ENCODE measurements at places on chromosomes 4 and X.

GRCh38 chrX:150602743-150603142 lies 34.3 kb downstream of the MTM1 start:
- DNase-seq: no peak

DNA sequence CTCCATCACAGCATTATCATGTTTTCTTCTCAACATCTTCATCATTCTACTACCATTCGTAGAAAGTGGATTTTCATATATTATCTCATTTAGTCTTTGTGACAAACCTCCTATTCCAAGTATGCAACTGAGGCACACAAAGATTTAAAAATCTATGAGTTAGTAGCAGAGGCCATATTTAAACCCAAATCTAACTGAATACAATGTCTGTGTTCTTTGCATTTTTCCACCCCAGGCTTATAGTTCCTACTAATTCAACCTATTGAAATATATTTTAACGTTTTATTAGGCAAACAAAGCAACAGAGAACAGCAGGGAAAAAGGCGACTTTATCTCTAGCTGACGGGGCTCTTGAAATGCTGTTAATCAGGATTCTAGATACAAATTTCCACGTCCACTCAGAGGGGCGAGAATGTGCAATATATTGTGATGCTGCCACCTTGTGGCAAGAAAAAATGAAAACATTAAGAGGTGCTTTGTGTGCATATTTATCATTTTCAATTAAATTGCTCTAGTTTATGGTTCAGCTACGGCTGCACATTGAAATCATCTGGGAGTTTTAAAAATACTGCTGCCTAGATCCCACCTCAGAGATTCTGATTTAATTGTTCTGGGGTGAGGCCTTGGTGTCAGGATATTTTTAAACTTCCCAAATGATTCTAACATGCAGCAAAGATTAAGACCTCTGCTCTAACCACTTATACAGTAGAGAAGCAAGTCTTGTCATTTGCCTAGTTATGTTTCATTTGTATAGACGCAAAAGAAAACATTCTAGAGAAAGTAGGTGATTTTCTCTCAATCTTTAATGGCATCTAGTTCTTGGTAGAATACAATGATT lies 315.9 kb downstream of the MAPK10 start:
- DNase-seq: no peak

DNA sequence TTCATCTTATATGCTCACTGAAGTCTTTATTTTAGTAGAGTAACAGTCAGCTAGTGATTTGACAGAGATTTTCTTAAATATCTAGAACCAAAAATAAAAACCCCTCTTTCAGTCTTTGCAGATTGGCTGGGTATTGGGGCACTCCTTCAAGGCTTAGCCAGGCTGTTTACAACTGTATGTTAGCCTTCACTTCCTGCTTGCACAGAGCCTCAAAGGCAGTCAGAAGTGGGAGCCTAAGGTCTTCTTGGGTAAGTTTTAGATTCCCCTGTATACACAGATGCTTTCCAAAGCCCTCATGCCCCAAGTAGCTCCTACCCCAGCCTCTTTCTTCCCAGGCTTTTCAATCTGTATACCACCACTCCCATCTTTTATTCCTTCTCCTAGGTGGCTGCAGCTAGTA lies 136.1 kb upstream of the STIM2 start:
- DNase-seq: no peak

DNA sequence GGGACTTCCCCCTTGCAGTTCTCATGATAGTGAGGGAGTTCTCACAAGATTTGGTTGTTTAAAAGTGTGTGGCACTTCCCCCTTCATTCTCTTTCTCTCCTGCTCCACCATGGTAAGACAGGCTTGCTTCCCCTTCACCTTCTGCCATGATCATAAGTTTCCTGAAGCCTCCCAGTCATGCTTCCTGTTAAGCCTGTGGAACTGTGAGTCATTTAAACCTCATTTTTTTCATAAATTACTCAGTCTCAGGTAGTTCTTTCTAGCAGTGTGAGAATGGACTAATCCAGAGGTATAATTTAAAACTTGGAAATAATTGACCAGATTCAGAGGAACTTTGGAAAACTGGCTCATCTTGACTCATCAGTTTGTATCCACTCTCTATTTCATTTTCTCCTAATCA lies 129.0 kb downstream of the TMEM47 start:
- DNase-seq: no peak

DNA sequence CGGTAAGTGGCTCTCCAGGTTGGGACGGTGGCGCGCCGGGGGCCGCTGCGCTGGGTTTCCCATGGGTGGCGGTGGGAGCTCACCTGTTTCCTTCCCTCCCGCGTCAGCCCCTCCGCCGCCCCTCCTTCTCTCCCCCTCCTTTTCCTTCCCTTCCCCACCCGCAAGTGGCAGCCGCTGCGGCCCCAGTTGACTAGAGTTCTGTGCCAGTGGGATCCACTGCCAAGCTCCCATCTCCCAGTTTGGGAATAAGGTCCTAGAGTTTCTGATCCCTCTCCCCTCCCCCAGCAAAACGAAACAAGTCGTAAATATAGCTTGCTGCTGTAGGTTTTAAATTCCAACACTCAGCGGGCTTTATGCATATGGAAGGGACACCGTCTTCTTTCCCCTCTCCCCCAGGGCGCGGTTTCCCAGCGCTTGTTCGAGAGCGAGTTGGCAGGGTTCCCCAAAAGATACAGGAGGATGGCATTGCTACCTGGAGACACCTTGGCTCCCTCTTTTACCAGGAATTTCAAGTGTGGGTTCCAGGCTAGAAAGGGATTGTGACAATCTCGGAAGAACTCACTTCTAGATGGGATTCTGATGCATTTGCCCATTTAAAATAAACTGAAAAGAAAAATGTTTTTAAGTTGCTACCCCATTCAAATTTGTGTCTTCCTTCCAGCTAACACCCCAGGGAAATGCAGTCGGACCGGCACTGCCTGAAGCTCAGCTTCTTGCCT lies 1.2 kb downstream of the TLL1 start:
- DNase-seq: no peak

DNA sequence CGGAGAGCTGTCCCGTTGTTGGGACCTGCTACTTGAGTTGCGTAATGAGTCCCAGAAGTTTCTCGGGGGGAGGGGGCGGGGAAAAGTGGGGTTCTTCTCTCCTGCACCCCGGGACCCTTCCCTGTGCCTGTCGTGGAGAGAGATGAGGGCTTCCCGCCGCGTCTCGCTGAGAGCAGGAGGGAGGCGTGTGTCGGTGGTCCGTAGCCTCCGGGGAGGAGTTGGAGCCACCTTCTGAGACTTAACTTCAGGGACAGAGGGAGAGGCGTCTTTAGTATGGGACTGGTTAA lies 698 bp downstream of the AFF1 start:
- DNase-seq: no peak

DNA sequence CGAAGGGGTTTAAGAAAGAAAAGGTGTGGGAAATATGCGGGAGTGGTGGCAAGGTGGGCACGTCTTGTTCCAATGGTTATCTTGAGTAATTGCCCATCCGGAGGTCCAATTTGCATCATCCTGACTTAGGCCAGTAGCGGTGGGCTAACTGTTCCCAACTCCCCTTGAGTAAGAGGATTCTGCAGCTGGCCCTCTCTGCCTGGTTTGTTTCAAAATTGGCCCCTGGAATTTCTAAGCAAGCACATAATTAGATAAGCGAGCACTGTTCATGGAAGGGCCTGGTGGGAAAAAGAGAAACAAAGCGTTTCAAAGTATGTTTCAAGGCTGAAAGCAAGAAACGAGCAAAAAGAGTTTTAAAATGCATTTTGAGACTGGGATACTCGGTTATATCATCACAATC lies 198.2 kb downstream of the CEP135 start:
- no peak for DNase-seq

- peak; percentile 53 for DNase-seq
Measured at GRCh38 chr4:1241936-1242505, 6.9 kb downstream of the CTBP1 start.

GRCh38 chr4:139488442-139488841 lies 34.5 kb downstream of the RAB33B start:
- DNase-seq: no peak

DNA sequence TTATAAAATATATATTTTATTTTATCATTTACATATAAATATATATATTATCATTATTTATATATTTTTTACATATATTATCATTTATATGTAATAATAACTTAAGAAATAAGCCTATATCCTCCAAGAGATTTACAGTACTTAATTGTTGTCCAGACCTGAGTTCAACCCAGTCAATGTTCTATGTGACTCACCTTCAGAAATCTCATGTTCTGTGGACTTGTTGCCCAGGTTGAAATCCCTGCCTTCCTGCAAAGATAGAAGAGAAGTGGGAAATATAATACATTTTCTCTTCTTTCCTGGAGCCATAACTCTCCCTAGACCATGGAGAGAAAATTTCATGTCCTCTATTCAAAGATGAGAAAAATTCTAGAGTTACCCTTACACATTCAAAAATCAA lies 247.3 kb downstream of the PARM1 start:
- DNase-seq: no peak
